Activated CD4-positive, alpha-beta T cell treated with anti-CD3 and anti-CD28 coated beads for 1 hour (primary cell): ENCODE measurements at places on chromosomes 7 and 10.

- DNase-seq: no peak
These were observed 104.1 kb upstream of the FERD3L start for GRCh38 chr7:19249281-19249680.

DNA sequence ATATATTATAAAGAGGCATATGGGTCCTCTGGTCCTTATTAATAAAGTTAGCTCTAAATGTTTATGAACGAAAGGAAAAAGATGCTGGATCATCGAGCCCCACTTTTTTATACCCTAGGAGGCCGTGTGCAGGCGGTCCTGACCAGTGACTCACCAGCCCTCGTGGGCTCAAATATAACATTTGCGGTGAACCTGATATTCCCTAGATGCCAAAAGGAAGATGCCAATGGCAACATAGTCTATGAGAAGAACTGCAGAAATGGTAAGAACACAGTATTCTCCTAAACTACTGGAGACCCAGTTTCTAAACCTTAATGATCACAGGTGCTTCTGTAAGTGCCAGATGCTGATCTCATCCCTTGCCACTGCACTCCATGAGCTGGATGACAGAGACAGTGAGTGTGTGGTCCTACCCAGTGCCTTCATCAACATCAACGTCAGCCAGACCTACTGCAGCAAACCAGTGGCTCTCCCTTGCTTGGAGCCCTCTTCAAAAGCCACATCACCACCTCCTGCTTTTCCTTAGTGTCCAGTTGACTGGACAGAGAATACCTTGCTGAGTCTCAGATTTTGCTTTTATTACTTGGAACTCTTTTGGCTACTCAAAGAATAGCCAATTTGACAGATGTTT is 7.6 kb downstream of the GPNMB start:
- no peak for DNase-seq

DNA sequence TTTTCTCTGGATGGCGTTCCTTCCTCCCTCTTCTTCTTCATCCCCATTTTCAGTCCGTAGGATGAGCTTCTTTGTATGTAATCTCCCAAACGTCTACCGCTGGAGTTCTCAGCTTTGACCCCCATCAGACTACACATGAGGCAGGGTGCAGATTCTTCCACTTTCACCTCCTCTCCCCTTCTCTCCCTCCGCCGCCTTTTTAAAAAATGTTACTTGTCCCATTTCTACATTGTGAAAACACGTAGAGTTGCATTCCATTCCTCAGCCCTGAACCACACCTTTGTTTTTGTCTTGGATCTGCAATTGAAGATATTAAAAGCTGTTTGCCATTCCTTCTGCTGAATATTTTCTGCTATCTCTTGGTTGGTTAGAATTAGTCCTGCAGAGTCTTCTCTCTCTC is 6.2 kb downstream of the ADIRF start:
- no peak for DNase-seq

GRCh38 chr7:50791363-50791937 is 8.8 kb upstream of the GRB10 start:
- DNase-seq: no peak

- no peak for DNase-seq
These were observed 180.6 kb upstream of the CHRM2 start for GRCh38 chr7:136687693-136688322.

GRCh38 chr10:102835007-102835482 is 2.2 kb downstream of the CYP17A1 start:
- peak; percentile 60 for DNase-seq

DNA sequence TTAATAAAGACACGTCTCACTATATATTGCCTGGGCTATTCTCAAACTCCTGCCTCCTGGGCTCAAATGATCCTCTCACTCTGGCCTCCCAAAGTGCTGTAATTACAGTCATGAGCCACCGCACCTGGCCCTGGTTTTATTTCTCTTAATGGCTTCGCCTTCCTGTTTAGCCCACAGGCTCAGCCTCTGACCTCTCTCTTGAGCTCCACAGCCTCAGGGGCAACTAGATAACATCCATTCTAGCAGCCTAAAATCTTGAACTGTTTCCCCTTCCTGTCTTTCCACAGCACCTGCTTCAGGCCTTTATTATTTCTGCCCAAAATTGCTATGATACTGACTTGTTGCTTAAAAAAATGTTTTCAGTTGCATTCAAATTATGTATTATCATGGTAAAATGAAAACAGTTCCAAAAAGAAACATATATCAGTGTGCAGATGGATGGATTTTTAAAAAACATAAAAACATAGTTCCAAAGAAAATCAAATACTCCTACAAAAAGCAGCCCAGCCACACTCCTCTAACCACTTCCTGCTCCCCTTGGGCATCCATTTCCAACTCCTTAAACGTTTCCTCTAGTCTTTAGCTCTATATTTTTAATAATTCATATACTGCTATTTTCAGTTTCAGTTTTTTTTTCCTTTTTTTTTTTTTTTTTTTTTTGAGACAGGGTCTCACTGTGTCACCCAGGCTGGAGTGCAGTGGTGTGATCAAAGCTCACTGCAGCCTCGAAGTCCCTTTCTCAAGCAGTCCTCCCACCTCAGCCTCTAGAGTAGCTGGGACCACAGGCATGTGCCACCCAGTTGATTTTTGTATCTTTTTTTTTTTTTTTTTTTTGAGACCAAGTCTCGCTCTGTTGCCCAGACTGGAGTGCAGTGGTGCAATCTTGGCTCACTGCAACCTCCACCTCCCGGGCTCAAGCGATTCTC is 5.1 kb upstream of the BAZ1B start:
- no peak for DNase-seq
